ENCODE measurements at places on chromosomes 12 and 14.

GRCh38 chr14:24055971-24056799 lies 4.4 kb downstream of the CARMIL3 start:
- no peak for DNase-seq

- no peak for DNase-seq
These were observed 143.4 kb downstream of the BTG1 start for GRCh38 chr12:92002195-92002649.

- no peak for DNase-seq
These were observed 377.3 kb upstream of the E2F7 start for GRCh38 chr12:77442633-77443032.

GRCh38 chr14:69708586-69709560 lies 58.1 kb upstream of the SRSF5 start:
- DNase-seq = no peak

GRCh38 chr12:115134298-115134697 lies 450.3 kb upstream of the TBX3 start:
- no peak for DNase-seq

DNA sequence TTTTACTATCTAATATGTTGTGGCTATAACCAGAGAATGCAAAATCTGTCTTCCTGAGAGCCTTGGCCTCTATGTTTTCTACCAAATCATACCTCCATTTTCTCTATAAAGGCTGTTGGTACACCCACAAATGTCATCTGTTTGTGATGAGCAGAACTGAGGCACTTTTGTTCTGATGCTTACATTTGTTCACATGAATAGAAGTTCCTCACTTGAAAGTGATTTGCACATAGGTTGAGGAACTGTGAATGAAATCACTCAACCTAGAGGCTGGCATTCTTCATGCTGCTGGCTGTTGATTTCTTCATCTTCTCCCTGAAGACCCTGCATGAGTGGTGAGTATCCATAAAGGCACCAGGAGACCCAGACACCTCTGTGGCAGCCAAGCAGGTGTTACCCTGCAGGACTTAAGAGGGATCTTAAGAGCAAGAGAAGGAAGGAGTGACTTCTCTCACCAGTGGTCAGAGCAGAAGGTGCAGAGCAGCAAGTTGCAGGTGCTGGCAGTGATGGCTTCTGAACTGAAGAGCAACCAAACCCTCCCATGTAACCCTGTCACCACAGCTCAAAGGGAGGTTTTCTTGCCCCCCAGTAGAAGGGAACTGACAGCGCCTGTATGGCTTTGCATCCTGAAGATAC lies 110.3 kb downstream of the HMGA2 start:
- DNase-seq = no peak

GRCh38 chr12:76366163-76366562 lies 17.9 kb upstream of the BBS10 start:
- DNase-seq = no peak

All from left ventricle myocardium superior (tissue), 1 donor.